HEK293T (cell line): ENCODE measurements at places on chromosomes 3 and 15.

DNA sequence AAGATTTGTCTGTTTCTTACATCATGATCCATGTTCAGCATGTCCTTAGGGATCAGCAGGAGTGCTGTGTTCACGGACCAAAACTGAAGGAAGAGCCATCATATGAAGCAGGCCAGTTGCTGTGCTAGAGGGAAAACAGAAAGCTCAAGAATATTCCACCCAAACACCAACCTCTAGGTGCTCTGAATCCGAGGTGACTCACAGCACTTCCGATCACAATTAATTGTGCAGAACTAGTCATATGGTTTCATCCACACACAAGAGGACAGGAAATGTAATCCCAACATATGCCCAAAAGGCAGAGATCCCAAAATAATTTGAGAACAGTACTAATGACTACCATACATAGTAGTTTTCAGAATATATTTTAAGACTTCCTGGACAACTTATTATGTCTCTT lies 257.9 kb upstream of the KCNH8 start:
- no peak for DNase-seq

GRCh38 chr3:51580418-51580817 lies 41.9 kb downstream of the RAD54L2 start:
- DNase-seq: no peak

GRCh38 chr3:105394177-105394576 lies 27.5 kb downstream of the ALCAM start:
- DNase-seq: no peak

GRCh38 chr3:151837057-151837456 lies 23.1 kb downstream of the AADAC start:
- DNase-seq: peak; percentile 10

- DNase-seq: no peak
Measured at GRCh38 chr3:122200661-122201060, 17.2 kb downstream of the CASR start.

GRCh38 chr3:73143821-73144237 lies 82.4 kb downstream of the EBLN2 start:
- DNase-seq: peak; percentile 51

- DNase-seq: no peak
Measured at GRCh38 chr15:72070817-72071447, 47.0 kb downstream of the MYO9A start.

- no peak for DNase-seq
Measured at GRCh38 chr3:136842294-136842693, 19.7 kb upstream of the NCK1 start.

DNA sequence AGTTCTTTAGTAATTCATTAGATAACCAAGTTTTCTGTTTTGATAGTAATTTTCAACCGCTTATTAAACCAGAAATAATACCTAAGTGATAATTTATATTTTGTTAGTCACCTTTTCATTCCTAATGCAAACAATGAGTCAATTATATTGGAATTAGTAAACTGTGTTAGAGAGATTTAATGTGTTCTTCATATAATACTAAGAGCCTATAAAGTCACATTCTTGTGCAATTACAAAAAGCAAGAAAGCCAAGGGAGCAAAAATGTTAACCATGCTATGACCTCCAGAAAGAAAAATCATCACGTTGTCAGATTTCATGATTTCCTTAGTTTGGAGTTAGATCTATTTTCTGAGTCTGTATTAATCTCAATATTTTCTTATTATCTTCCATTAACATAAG lies 108.8 kb upstream of the SAMMSON start:
- no peak for DNase-seq

GRCh38 chr3:186782542-186783057 lies 777 bp upstream of the EIF4A2 start:
- DNase-seq: no peak

GRCh38 chr15:48565560-48566482 lies 79.7 kb downstream of the FBN1 start:
- DNase-seq: no peak

DNA sequence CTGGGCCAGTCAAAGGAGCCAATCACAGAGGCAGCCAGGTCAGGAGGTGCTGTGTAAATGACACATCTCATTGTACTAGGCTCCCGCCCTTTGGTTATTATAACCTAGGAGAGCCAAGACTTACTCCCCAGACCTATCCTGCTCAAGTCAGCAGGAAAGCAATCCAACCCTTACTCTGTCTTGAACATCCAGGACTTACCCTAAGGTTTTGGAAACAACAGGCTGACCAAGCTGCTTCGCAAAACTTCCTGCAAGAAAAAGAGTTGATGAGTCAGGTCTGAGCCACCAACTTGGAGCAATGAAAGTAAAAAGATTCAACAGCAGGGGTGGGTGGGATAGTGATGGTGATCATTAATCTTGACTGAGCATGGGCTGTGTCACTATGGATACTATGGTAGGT lies 144.4 kb downstream of the MYLK start:
- no peak for DNase-seq

DNA sequence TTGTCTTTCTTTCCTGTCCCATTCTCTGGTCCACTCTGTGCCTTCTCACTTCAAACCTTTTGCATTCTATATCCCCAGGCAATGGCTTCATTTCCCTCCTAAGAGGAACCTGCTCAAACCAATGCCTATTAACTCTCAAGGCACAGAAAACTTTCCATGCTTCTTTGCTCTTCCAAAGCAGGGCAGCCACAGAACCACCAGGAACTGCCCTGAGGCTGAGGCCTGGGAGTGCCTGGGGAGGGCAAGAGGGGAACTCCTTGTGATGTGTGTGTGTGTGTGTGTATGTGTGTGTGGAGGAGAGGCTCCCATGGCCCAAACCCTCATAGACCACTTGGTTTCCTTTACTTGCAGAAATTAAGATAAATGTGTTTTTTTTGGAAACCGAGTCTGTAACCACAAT lies 14.1 kb upstream of the PGPEP1L start:
- DNase-seq: no peak

GRCh38 chr15:74210729-74211128 lies 8.1 kb upstream of the STRA6 start:
- no peak for DNase-seq

DNA sequence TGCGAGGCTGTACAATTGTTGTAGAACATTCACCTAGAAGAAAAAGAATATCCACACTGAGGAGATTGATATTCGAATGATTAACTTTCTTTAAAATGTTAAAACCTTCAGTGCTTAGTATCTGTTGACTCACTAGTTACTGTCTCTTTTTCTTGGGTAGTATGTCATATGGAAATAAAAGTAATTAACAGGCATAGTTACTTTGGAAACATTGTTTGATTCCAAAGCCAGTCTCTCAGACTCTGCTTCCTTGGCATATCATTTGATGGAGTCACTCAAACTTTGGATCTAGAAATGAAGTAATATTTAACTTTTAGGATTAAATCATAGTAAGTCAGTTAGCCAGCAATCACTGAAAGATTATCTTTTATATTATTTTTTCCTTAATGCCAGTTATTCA lies 63.4 kb downstream of the MAP2K5 start:
- no peak for DNase-seq

GRCh38 chr3:170636400-170636973 lies 50.6 kb upstream of the SLC7A14 start:
- DNase-seq: no peak

DNA sequence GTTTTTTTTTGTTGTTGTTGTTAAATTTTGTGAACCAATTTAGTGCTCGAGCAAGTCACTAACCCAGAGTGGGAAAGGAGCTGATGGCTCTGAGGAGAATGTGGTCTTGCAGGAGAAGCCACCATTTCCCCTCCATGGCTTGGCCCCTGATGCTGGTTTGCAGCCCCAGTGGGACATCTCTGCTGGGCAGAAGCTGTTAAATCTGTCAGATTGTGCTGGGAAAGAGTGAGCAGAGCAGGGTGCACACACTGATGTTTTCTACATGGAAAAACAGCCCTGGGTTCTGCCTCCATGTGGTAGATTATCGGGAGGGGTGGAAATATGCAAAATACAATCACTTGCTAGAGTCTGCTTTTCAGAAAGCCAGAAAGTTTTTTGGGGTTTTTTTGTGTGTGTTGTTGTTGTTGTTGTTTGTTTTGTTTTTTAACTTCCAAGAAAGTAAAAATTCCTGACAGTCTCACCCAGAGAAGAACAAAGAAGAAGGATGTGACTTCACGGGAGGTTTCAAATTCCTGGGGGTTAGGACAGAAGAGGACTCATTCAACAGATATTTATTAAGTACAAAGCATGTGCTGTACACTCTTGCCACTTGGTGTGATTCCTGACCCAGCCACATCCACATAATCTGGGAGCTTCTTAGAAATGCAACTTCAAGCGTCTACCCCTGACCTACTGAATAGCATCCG lies 133.7 kb downstream of the FOXB1 start:
- no peak for DNase-seq

DNA sequence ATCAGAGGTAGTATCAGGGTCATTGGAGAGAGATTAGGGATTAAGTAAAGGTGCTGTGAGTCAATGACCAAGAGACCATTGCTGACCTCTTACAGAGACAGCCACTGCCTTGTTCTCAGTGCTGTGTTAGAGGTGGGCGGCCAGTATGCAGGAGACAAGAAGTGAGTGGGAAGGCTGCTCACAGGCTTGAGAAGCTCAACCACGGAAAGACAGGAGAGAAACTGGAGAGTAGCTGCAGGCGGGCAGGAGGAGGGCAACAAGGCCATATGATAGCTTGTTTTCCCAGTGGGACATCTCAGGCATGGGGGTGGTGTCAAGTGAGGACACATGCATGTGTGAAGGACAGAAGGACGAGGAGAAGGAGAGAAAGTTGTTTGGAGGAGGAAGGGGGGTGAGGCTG lies 237.3 kb downstream of the PDCD6IP start:
- DNase-seq: no peak

- no peak for DNase-seq
Measured at GRCh38 chr15:25887870-25888269, 24.7 kb upstream of the ATP10A start.

DNA sequence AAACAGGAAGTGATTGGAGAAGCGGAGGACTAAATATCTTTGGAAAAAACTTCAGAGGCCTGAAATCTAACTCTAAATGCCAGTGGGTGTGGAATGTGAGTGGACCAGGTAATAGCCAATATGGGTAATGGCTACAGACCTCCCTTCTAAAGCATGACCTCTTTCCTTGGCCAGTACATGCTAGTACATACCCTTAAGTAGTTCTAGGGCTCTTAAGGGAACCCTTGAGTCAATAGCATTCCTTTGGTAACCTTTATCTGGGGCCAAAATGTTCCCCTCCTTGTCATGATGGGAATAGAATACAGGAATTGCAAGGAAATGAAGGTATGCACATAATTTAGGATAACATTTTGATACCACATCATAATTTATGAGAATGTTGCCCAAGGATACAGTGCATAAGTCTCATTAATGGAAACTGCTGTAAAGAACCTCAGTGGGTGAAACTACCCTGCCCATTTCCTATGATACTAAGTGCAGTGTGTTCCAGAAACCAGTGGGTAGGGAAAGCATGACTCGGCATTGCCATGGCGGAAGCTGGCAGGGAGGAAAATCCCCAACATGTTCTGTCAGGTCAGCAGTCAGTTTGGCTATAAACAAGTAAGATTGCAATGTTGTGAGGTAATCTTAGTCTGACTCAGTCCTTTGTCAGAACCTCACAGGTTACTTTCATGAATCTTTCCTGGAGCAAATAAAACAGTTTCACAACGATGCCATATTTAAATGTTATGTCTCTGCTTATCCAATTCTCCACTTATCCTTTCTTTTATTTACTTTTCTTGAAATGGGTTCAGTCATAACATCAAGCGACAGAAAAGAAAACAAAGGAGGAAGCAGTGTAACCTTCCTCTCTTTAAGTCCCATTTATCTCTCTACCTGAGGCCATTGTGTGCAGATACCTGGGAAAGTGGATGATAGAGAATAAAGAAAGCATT lies 23.5 kb upstream of the RAP2B start:
- DNase-seq: no peak

- no peak for DNase-seq
Measured at GRCh38 chr15:62972814-62973213, 69.7 kb upstream of the TPM1 start.

DNA sequence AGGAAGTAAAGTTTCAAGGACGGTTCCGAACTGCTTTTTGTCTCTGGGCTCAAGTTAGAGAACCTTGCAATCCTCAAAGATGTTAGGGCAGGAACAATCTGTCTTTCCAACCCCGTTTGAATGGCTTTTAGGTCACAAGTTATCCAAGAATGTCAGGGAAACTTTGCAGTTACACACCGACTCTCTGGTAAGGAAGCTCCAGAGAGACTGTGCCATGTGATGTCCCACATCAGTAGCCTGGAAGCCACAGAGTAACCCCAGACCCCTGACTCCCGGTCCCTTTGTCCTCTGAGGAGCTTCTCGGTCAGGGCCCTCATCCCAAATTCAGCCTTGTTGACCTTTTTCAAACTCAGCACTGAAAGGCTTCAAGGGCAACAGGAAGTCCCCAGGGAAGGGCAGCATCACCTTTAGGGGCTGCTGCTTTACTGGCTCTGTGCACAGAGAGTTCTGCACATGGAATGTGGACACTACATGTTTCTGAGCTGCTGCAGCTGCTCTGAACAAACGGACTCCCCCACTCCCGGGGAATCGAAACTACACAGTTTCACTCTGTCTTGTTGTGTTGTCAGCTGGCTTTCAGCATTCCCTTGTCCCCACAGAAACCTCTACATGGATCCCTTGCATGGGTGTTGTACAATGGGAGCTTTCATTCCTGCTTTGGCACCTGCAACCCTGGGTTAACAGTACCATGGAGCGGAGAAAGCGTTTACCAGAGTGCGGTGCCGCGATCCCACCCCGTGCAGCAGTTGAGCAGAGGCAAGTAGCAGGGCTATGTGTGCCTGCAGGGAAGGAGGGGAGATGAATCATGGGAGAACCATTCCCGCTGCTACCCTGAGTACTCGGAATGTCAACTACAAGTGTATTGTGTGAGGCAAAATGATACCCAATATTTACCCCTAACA lies 408.2 kb upstream of the THBS1 start:
- no peak for DNase-seq

- no peak for DNase-seq
Measured at GRCh38 chr3:112633191-112633590, 7.8 kb downstream of the CCDC80 start.

DNA sequence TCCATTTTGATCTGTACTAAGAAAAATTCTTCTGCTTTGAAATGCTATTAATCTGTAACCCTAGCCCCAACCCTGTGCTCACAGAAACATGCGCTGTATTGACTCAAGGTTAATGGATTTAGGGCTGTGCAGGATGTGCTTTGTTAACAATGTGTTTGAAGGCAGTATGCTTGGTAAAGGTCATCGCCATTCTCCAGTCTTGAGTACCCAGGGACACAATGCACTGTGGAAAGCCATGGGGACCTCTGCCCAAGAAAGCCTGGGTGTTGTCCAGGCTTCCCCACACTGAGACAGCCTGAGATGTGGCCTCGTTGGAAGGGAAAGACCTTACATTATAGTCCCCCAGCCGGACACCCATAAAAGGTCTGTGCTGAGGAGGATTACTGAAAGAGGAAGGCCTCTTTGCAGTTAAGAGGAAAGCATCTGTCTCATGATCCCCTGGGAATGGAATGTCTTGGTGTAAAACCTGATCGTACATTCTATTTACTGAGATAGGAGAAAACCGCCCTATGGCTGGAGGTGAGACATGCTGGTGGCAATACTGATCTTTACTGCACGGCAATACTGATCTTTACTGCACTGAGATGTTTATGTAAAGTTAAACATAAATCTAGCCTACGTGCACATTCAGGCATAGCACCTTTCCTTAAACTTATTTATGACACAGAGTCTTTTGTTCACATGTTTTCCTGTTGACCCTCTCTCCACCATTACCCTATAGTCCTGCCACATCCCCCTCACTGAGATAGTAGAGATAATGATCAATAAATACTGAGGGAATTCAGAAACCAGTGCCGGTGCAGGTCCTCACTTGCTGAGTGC lies 6.3 kb downstream of the PIGZ start:
- no peak for DNase-seq

GRCh38 chr3:112446343-112446742 lies 52.9 kb downstream of the BTLA start:
- DNase-seq: no peak

- no peak for DNase-seq
Measured at GRCh38 chr3:111333642-111334041, 208.4 kb upstream of the CD96 start.
